ENCODE measurements at places on chromosomes 12 and 14.

DNA sequence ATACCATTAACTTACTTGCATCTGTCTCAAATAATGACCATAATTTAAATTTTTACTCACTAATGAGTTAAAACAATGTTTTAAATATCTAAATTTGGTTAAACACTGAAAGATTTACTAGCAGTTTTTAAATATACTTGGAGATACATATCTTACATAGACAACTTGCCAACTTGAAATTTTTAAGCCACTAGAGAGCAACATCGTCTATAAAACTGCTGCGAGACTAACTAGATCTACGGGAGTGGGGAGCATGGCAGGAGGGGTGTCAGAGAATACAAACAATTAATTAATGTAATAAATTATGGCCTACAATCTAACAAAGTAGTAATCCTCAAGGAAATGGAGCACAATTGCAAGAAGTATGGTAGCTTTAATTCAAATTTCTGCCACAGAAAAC, 120.4 kb downstream of the LRRIQ1 start:
- no peak for DNase-seq

DNA sequence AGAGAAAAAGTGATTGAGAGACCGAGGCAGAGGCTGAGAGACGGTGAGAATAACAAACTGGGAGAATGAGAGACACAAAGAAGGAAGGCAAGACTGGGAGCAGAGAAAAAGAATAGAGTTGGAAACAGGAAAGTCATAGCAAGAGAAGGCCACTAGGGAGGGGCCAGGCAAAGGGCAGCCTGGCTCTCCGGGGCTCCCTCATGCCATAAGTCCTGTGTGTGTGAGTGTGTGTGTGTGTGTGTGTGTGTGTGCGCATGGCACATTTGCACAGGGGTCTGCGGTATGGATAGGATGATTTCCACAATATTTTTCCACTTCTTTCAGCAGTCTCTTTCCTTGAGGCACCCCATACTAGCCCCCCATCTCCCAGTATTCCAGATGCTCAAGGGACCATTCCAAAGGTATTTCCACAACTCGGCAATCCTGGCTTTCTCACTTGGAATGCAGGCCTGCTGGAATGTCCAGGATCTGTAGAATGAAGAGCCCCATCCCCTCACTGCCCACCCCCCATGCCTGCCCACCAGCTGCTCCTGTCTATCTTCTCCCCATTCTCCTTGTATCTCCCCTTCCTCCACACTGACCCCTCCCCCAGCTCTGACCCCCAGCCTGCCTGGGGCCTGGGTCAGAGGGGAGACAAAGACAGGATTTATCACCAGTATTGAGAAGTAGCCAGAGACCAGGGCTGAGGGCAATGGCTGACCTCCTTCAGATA, 9.0 kb downstream of the GPR84 start:
- no peak for DNase-seq

GRCh38 chr14:64053694-64054669, 201.2 kb downstream of the SYNE2 start:
- DNase-seq: no peak

DNA sequence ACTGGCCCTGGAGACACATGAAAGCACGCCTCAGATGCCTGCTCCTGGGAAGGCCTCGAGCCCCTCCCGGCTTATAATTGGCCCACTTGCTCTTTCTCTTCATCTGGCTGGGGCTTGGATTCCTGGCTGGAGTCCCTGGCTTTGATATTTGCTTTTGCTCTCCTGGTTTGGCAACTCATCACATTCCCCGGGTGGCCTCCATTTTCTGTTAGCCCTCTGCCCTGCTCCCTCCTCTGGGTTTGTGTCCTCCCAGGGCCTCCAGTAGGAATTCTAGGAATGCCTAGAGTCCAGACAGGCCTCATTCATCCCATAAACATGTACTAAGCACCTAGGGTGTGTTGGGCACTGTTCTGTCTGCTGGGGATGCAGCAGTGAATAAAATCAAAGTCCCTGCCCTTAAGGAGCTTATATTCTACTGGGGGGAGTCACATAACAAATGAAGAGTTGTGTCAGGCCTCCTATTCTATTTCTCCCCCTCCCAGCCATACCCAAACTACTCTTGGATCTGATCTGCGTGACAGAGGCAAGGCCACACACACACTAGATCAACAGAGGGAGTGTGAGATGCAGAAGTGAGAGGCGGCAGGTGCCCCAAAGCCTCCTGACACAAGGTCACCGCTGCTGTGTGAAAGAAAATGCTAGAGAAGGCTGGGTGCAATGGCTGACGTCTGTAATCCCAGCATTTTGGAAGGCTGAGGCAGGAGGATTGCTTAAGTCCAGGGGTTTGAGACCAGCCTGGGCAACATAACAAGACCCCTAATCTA, 21.3 kb upstream of the TSPAN9 start:
- no peak for DNase-seq

DNA sequence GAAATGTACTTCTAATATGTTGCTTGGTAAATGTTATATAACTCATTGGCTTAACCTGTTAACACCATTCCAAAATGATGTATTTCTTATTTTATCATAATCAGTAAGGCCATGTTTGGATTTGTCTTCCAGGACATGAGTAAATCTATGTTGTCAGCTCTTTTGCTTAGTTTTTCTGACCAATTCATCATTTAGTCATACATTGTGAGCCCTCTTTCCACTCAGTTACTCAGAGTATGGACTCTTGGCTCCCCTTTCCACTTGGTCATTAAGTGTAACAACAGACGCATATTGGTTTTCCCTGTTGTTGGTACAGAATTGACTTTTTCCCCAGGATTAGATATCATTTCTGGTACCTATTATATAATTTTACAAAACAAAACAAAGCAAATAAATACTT, 9.0 kb upstream of the CLEC4D start:
- no peak for DNase-seq

DNA sequence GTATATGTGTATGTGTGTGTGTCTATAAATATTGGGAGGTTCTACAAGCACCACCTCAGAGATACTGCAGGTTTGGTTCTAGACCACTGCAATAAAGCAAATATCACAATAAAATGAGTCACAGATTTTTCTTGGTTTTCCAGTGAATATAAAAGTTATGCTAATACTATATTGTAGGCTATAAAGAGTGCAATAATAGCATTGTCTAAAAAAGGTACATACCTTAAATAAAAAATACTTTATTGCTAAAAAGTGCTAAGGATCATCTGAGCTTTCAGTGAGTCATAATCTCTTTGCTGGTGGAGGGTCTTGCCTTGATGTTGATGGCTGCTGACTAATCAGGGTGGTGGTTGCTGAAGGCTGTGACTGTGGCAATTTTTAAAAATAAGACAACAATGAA, 111.1 kb downstream of the VEZT start:
- DNase-seq: no peak

GRCh38 chr14:60848066-60848465, 113.5 kb downstream of the MNAT1 start:
- DNase-seq: no peak

- no peak for DNase-seq
Observed at GRCh38 chr14:50619569-50620141, 48.5 kb downstream of the SAV1 start.

All from mesothelial cell of epicardium (in vitro differentiated cells).